Inflammatory macrophage (primary cell): ENCODE measurements at places on chromosomes 13 and 19.

GRCh38 chr13:91085127-91085526 lies 262.4 kb upstream of the MIR17HG start:
- no peak for DNase-seq

DNA sequence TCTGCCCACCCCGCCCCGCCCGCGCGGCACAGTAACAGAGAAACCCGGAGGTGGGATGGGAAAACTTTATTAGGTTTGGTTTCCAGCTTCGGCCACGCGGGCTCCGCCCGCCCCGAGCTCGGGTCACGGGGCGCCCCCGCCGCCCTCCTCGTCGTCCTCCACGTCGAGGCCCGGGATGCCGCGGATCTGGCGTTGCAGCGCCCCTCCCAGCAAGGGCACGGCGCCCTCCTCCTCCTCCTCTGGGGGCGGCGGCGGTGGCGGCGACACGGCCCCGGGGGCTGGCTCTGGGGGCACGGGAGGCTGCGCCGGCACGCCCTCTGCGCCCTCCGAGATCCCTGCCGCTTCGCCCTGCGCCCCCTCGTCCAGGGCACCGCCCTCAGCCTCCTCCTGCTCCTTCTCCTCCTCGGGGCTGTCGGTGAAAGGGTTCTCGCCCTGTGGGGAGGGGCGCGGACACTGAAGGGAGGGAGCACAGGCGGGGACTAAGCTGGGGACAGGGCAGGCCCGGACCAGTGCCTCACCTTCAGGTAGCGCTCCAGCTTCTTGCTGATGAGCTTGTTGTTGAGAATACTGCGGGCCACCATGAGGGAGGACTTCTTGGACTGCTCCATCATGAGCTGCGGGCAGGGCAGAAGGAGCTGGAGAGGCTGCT lies 536 bp upstream of the AKAP8 start:
- DNase-seq = peak; percentile 22

DNA sequence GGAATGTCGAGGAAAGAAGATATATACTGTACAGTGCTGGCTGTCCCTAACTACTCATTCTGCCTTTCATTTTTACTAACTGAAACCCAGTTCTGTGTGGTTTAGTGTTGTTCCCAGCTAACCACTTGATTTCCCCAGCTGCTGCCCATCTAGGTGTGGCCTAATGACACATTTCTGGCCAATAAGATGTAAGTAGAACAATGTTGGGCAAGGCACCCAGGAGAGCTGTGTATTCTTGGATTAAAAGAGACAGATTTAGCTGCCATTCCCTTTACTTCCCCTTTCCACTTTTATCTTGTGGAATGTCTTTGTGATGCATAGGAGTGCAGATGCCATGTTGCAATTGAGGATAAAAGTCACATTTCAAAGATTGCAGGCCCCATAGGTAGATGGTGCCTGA lies 28.3 kb upstream of the PCDH9 start:
- DNase-seq = no peak

GRCh38 chr19:2309734-2310362 lies 1.9 kb upstream of the LINGO3 start:
- no peak for DNase-seq

DNA sequence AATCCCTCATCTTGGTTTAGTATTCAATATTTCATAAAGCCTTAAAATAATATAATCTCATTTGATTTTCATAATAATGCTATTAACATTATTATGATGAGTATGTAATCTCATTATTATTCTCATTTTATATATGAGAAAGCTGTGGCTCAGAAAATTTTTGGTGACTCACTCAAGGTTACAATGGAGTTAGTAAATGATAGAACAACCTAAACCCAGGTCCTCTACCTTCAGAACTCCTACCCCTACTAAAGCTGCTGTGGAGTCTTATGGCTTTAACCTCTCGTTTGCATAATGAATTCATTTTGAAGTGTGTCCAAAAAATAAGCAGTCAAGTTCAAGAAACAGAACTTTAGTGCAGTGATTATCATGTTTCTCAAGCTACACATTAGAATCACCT lies 226.3 kb downstream of the TBC1D4 start:
- no peak for DNase-seq

GRCh38 chr13:51644654-51645053 lies 60.4 kb downstream of the WDFY2 start:
- no peak for DNase-seq

GRCh38 chr13:109160887-109161669 lies 531.7 kb downstream of the MYO16 start:
- DNase-seq = no peak

- DNase-seq = no peak
Observed at GRCh38 chr13:40478775-40479174, 187.7 kb downstream of the FOXO1 start.

DNA sequence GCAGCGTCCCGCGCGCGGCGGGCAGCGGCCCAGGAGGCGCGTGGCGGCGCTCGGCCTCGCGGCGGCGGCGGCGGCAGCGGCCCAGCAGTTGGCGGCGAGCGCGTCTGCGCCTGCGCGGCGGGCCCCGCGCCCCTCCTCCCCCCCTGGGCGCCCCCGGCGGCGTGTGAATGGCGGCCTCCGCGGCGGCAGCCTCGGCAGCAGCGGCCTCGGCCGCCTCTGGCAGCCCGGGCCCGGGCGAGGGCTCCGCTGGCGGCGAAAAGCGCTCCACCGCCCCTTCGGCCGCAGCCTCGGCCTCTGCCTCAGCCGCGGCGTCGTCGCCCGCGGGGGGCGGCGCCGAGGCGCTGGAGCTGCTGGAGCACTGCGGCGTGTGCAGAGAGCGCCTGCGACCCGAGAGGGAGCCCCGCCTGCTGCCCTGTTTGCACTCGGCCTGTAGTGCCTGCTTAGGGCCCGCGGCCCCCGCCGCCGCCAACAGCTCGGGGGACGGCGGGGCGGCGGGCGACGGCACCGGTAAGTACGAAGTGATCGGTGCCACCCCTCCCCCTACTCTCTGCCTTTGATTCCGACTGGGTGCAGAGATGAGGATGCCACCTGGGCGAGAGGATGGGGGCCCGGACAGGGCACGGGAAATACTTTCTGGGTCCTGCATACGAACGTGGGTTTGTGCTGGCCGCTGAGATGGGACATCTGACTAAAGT lies 874 bp downstream of the TRIM28 start:
- peak; percentile 57 for DNase-seq

DNA sequence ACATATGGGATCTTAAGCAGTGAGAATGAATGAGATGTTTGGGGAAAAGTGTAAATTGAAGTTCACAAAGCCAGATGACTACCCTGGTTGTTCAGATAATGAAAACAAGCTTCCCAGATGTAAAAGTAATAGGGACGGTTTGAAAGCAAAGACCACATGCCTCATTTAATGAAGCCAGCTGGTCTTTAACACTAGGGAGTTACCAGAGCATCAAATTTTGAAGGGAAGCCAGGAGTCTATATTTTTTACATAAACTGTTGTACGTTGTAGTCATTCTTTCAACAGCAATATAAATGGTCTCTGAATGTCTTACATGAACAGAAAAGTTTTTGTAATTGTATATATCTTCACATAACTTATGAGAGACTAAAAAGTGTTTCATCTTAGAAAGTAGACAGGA lies 2604.5 kb upstream of the PCDH20 start:
- DNase-seq = no peak
